ENCODE measurements at places on chromosomes 2 and 18.
A peak's percentile ranks its signal among the peaks of the same experiment; 100 is the strongest.

DNA sequence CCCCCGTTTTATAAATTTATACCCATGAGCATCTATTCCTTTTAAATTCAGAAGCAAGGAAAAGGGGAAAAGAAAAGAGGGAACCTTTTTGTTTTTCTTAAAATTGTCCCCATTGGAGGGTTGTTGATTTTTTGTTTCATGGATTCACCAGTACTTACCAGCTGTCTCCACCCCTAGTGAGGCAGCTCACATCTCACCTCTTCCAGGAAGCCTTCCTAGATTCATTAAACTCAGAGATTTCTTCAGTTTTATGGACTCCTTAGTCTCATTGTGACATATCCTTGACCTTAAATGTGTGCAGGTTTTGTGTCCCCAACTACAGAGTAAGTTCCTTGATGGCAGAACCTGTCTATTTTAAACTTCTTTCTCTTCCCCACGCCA is 35.9 kb downstream of the EFR3B start:
- no peak for DNase-seq

DNA sequence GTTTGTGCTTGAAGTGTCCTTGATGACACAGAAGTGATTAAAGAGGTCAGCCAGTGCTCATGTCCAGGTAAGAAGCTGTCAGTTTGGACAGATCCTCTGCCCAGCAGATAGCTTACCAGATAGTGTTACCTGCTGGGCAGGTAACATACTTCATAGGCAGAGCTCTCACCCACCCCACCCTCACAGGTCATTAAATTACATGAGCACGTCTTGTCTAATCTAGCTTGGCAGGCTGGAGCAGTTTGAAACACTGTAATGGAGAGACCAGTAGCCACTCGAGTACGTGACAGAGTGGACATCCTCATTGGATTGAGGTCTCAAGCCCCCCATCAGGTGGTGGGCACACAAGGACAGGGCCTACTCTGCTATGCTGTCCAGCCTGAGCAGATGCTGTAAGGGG is 27.1 kb downstream of the TTC32 start:
- DNase-seq = no peak

- DNase-seq = no peak
These were observed 12.1 kb downstream of the SPIRE1 start for GRCh38 chr18:12645751-12646203.

- DNase-seq = no peak
These were observed 1181.6 kb upstream of the CELF4 start for GRCh38 chr18:38747153-38747552.

- DNase-seq = no peak
These were observed 8.4 kb upstream of the TMEM185B start for GRCh38 chr2:120231564-120231973.

- no peak for DNase-seq
These were observed 35.9 kb downstream of the FHOD3 start for GRCh38 chr18:36333414-36333813.

DNA sequence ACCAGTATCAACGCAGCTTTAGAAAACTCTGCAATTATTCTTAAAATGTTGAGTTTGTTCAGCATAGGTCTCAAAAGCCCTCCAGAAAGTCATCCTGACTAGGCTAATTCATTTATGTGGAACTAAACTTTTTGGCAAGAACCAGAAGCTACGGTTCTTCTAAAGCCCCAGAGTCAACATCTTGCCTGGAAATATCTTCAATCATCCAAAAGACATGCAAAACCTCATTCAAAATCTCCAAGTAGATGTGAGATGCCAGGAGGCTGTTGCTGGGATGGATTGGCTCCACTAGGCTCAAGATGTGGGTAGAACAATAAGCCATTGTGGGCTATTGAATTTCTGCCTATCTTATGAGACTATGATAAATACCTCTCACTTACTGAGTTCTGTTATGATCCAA is 2.1 kb upstream of the SCG2 start:
- DNase-seq = no peak

DNA sequence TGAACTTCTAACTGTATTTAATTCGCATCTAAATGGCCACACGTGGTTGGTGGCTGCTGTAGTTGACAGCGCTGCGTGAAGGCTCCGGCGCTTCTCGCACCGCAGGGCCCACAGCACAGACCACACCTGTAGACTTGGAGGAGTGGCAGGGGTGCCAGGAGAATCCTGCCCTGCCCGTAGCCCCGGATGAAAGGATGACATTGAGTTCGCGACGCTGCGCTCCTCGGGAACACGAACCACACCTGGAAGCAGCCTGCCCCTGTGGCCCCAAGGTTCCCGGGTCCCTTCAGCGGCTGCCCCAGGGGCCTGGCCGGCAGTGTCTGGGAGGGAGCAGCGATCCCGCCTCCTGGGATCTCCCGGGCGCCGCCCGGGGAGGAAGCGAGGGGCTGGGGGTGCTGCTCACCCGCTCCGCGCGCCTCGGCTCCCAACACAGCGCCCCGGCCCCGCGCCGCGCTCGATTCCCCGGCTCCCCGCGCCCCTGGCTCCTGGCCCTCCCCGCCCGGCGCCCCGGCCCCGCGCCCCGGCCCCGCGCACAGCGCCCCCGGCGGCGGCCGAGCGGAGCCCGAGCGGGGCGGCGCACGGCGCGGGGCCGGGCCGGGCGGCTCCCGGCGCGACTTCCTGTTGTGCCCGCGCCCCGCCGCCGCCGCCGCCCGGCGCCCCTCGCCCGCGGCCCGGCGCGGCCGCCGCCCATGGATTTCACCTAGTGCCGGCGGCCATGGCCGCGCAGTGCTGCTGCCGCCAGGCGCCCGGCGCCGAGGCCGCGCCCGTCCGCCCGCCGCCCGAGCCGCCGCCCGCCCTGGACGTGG is at the start of gene RNPEPL1:
TSS of gene RNPEPL1 (plus strand) at position 613 of the 806 bp plus-strand sequence. CDS start at position 716, 103 bp downstream.
- peak; percentile 85 for DNase-seq

DNA sequence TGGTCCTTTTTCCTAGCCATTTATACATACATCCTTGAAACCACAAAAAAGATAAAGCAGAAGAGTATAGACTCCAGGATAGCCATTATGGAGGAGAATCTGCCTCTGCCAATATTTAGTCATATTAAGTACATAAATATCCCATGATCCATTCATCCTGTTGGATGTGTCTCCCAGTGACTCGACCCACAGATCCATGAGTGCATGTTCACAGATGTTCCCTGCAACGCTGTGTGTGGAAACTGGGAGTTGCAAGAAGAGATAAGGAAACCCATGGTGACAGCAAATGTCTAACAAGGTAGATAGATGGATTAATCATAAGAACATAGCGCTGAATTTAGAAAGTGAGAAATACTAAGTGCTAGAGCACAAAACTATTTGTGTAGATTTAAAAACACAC is 34.5 kb downstream of the STK39 start:
- DNase-seq = no peak

GRCh38 chr2:235611756-235612155 is 117.9 kb downstream of the AGAP1 start:
- no peak for DNase-seq

DNA sequence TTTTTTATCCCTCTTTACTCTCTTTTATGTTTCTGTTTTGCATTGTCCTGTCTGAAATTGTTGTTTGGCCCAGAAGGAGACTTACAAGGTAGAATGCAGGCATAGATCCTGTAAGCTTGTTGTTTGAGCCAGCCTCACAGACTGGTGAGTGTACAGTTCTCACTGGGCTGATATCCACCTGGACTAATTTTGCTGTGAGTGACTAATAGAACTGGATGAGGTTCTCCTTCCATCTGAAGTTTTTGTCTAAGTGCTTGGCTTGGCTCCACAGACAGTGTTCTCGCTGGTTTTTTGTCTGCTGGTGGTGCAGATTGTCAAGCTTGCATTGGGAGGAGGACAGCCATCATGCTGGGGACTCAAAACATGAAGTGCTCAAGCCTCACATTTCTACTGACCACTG is 495.7 kb downstream of the TSN start:
- no peak for DNase-seq

DNA sequence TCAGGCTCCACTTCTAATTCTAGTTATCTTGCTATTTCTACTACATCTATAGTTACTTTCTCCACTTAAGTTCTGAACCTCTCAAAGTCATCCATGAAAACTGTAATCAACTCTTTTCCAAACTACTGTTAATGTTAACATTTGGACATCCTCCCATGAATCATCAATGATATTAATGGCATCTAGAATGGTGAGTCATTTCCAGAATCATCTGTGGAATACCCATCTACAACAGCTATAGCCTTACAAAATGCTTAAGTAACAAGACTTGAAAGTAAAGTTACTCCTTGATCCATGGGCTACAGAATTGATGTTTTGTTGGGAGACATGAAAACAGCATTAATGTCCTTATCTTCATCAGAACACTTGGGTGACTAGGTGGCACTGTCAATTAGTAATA is 35.4 kb downstream of the BARD1 start:
- no peak for DNase-seq

DNA sequence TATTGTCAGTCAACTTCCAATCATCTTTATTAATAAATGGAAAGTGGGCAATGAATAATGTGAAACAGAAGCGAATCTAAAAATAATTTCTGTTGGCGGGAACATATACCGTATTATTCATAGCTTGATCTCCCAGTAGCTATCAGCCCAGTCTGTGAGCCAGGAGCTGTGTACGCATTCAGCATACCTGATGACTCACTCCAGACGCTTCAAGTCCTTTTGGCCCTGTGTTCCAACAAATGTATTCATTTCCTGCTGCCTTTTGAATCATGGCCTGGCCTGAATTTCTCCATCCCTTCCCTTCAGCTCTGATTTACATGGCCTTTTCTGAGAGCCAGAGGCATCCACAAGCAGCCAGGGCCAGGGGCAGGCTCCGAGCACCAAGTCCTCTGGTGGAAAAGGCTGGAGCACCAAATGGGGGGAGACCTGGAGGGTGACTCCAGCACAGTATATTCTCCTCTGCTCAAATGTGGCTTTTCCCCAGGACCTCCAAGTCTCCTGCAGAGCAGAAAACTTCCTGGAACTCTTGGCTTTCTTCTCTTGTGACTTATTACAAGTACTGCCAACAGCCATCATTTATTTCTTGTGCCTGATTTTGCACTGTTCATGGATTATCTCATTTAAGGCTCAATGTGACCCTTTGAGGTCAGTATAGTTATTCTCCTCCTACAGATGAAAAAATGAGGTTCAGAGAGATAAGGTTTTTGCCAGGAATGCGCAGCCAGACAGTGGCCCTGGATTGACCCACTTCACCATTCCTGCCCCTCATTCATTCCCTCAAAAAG is 108.7 kb downstream of the EN1 start:
- no peak for DNase-seq

- peak; percentile 59 for DNase-seq
These were observed 262.1 kb downstream of the LPIN1 start for GRCh38 chr2:12008425-12009061.

GRCh38 chr2:172927641-172928357 is 147.8 kb upstream of the MAP3K20 start:
- no peak for DNase-seq

DNA sequence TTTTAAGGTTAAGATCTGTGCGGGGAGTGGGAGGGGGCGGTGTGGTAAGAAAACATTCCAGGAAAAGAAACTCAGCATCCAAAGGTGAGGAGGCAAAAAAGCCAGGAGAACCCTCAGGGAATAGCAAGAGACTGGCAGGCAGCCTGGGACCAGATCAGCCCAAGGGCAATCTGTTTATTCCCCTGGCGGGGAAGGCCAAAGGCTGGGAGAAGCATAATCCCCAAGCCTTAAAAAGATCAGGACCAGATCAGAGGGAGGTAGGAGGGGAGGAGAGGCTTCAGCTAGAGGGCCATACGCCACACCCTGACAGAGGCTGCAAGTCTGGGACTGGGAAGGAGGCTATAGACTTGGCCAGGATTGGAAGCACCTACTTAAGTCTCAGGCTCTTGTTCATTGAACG is 163.0 kb upstream of the PXDN start:
- no peak for DNase-seq

GRCh38 chr2:41572154-41572553 is 475.7 kb upstream of the PKDCC start:
- no peak for DNase-seq

DNA sequence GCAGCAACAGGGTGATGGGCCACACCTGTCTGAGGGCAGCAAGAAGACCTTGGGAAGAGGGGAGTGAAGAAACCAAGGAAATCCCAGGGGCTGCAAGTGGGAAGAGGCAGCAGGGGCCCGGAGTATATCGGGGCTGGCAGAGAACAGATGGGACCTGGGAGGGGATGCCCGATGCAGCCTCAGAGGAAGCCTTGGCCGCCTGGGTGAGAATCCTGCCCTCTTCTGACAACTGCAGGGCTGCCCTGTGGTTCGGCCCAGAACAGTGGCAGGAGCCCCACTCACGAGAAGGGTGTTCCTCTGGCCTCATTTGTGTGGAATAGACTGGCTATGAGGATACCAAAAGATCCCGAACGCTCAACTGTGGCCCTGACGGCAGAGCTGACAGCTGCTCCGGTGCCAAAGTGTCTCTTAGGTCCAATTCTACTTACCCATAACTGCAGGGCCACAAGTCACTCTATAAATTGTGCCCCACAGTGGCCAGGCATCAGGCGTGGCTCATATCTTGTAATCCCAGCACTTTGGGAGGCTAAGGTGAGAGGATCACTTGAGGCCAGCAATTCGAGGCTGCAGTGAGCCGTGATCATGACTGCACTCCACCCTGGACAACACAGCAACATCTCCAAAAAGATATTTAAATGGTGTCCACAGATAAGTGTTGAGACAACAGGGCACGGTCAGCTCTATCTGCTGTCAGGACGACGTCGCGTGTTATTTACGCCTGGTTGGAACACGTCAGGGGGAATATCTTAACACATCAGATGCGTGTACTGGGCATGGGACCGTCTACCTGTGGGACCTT is 23.6 kb upstream of the ID2 start:
- DNase-seq = no peak

DNA sequence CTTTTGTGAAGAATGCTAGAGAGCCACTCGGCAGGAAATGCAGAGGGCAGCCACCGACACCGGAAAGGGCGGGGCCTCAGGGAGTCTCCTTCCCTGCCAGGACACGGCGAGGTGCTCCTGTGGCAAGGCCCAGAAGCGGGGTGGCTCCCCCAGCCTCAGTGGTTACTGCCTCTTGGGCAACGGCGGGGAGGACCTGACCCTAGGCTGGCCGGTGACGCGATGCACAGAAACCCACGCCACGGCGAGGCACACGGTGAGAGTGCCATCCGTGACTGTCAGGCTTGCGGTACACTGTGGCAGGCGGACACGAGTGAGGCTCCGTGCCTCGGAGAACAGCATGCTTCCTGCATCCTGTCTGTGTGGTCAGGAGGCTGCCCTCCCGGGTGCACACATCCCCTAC is 47.8 kb downstream of the ZAP70 start:
- no peak for DNase-seq

DNA sequence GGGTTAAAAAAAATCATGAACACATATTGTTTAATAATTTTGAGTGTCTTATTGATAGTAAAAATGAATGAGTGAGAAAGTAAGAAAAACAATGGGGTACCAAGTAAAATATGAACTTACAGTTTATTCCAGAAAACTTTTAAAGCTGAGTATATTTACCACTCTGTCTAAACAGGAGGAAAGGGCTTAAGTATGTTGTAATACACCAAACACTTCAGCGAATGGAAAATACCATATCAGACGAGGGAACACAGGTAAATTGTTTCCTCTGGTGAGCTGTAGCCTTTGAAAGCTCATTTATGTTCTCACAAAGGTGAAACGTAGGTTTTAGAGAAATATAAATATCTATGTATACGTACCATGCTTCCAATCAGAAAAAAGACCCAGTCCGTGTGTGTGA is 1209.6 kb upstream of the ZEB2 start:
- no peak for DNase-seq

All from GM20000 (cell line).